ENCODE measurements at places on chromosomes 12 and 14.

DNA sequence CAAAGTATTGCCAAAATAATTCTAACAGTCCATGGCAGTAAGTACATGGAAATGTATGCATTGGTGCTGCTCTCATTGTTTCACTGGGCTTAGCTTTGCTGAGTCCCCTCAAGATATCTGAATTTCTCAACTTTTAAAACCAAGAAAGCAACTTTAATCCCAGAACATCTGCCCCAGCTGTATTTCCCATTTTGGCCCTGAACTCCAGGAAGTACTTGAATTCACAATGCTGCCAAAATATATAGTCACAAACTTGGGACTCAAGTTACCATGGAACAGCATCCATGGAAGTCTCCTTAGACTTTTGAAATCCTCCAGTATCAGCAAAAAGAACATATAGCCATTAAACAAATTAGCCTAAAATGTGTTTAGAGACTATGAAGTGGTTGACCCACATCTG, 78.5 kb upstream of the FLRT2 start:
- DNase-seq, result no peak

DNA sequence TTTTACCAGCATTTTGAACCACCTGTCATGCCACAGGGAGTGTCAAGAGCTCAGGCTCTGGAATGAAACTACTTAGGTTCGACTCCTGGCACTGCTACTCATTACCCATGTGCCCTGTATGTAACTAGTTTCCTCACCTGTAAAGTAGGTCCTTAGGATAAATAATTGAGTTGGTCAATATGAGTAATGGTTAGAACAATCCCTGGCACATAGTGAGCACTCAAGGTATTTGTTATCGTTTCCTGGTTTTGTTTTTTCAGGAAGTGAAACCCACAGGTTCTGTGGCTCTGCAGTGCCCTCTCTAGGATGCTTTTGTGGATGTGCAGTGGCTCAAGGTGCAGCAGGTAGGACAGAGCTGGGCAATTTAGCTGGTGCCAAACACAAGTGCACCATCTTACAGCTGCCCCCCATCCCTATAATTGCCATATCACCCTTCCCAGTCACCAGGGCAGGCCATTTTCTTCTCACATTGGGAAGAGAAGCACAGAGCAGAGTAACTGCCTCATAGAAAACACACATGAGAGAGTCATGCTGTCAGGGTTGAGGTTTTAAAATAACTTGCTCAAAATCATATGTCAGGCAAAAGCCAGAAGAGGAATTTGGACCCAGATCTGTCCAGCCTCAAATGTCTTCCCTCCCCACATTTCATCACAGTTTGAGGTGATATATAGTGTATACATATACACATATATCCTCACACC, 297.5 kb downstream of the RPAP3 start:
- peak; percentile 27 for DNase-seq

- no peak for DNase-seq
These were observed 42.8 kb downstream of the SLC8B1 start for GRCh38 chr12:113292091-113292490.

DNA sequence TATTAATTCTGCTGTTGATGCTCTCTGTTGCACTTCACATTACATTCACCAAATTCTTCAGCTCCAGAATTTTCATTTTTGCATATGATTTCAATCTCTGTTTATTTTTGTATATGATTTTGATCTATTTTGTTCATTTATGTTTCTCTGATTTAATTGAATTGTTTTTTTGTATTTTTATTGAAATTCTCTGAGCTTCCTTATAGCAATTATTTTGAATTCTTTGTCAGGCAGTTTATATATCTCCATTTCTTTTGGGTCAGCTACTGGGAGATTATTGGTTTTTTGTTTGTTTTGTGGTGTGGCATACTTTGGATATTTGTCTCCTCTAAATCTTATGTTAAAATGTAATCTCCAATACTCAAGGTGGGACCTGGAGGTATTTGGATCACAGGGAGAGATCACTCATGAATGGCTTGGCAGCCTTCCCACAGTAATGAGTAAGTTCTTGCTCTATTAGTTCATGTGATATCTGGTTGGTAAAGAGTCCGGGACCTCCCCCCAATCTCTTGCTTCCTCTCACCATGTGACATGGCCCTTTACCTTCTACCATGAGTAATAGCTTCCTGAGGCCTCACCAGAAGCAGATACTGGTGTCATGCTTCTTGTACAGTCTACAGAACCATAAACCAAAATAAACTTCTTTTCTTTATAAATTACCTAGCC, 8.7 kb upstream of the TCL1A start:
- no peak for DNase-seq

DNA sequence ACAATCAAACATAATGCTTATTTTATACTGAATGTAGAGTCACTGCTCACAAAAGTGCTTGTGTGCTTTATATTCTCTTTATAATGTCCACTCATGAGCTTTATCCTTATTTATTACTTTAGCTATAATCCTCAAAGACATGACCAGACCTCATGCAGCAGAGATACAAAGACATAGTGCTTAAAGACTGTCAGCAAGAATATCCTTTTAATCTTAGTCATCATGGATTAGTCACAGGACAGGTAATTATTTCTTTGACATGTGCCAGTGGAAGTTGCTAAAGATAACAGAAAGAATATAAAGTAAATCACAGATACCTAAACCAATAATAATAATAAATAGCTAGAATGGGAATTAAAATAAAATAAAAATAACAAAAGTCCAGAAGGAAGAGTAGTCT, 707.5 kb downstream of the BCL11B start:
- DNase-seq, result no peak

DNA sequence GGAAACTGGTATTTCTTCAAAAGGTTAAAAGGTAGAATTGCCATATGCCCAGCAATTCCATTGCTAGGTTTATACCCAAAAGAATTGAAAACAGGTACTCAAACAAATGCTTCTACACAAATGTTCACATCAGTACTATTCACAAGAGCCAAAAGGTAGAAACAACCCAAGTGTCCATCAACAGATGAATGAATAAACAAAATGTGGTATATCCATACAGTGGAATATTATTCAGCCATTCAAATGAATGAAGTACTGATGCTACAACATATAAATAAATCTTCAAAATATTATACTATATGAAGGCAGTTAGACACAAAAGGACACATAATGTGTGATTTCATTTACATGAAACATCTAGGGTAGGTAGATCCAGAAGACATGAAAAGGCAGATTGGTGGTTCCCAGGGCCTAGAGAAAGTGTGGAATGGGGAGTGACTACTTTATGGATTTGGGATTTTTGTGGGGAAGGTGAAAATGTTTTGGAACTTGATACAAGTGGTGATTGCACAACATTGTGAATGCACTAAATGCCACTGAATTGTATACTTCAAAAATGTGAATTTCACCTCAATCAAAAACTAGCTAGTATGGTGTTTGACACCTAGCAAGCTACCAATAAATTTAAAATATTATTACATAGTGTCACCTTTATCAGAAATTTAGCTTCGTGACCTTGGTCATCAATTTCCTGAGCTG, 41.7 kb downstream of the LIN52 start:
- no peak for DNase-seq

DNA sequence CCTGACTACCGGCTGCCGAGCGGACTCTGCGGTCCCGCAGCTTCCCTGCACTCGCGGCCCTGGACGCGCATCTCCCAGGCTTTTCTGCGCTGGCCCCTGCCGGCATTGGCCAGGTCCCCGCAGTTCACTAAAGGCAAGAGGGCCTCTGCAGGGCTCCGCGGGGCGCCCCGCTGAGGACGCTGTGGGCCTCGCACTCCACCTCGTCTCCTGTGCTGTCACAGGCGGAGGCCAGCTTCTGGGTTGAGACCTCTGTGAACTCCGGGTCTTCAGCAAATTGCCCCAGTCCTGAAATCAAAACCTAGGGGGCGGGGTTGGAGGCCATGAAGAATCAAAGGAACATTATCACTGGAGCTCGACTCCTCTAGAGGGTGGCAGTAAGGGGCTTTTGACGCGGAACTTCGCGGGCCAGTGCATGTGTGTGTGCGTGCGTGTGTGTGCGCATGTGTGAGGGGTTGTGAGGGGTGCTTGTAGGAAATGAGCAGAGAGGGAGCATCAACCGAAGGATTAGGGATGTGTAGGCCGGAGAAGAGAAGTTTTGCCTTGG, 68.5 kb upstream of the CAPRIN2 start:
- peak; percentile 12 for DNase-seq

- DNase-seq, result no peak
These were observed 164.2 kb downstream of the NDUFA12 start for GRCh38 chr12:94839347-94839746.

- DNase-seq, result no peak
These were observed 5.3 kb downstream of the SLC41A2 start for GRCh38 chr12:104952816-104953215.

DNA sequence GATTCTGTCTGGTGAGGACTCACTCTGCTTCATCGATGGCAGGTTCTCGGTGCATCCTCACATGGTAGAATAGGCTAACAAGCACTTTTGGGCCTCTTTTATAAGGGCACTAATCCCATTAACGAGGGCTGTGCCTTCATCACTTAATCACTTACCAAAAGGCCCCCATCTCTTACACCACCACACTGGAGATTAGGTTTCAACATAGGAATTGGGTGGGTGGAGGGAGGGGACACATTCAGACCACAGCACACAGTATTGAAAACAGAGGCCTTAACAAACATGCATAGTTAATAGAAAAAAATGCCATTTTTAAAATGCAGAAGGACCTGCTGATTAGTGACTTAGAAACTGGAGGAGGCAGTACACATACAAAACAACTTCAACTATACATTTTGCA, 61.6 kb downstream of the SPPL3 start:
- DNase-seq, result no peak

GRCh38 chr14:36479344-36479743, 40.7 kb downstream of the NKX2-1 start:
- no peak for DNase-seq

DNA sequence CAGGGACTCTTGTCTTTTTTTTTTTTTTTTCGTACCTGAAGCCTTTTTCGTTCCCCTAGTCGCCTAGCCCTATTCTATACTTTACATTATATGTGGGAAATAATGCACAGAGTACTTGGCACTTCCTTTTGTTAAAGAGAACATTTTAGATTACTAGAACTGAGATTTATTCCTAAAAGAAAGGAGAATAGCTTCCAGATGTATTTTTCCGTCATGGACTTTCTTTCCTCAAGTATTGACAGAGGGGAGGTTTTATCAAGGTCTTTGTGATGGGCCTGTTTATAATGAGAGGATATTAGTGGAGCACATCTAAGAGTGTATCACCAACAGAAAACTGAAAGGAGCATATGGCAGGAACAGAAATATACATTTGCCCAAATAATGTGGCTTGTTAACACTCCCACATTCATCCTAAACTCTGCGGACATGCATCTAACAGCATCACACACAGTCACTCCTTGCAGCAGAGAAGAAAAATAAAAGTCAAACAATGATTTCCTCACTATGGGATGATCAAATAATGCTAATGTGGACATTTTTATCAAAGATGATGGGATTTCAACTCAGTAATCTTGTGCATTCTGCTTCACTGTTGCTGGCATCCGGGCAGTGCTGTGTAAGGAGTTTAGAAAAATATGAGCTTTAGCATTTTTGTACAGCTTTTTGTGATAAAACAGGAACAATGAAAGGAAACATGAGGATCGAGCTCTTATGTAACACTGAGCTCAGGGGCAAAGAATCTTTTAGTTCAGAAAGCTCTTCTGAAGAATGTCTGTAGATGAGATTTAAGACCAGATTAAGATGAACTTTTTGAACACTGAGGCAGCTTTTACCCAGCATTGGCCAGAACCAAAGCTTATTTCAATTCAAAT, 183.1 kb downstream of the EGLN3 start:
- DNase-seq, result no peak

GRCh38 chr14:49173765-49174373, 412.3 kb downstream of the RPS29 start:
- DNase-seq, result no peak

DNA sequence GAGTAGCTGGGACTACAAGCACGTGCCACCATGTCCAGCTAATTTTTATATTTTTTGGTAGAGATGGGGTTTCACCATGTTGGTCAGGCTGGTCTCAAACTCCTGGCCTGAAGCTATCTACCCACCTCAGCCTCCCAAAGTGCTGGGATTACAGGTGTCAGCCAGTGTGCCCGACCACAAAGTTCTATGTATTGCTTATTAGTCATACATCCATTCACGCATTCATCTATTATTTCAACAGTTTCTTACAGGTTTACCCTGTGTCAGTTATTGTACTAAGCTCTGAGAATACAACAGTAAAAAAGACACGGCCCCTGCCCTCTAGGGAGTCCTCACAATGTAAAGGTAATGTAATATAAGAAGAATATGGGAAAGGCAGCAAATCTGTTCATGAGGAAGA, 188.9 kb upstream of the BTG1 start:
- no peak for DNase-seq

DNA sequence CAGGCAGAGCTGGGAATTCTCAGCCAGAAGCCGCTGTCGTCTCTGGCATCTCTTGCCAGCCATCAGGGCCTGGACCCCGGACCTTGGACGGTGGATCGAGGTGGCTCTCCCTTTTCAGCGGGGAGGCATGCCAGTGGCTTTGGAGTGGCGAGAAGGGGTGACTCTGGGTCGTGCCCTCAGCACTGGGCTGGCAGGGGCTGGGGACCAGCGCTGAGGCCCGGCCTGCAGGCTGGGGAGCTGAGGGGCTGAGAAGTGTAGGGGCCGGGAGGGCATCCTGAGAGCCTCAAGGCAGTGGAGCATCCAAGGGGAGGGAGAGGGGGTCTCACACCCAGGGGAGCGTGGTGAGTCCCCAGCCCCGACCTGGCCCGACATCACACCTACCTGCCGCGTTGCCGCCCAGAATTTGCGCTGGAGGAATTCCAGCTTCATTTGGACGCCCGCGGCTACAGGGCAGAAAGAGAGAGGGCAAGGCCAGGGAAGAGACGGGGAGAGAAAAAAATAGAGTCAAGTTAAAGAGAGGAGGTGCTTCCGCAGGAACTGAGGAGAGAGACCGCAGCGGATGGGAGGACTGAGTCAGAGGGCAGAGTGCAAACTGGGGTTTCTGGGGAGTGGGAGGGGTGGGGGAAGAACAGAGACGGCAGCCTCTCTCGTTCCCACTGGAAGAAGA, 9.0 kb upstream of the LRTM2 start:
- peak; percentile 20 for DNase-seq

DNA sequence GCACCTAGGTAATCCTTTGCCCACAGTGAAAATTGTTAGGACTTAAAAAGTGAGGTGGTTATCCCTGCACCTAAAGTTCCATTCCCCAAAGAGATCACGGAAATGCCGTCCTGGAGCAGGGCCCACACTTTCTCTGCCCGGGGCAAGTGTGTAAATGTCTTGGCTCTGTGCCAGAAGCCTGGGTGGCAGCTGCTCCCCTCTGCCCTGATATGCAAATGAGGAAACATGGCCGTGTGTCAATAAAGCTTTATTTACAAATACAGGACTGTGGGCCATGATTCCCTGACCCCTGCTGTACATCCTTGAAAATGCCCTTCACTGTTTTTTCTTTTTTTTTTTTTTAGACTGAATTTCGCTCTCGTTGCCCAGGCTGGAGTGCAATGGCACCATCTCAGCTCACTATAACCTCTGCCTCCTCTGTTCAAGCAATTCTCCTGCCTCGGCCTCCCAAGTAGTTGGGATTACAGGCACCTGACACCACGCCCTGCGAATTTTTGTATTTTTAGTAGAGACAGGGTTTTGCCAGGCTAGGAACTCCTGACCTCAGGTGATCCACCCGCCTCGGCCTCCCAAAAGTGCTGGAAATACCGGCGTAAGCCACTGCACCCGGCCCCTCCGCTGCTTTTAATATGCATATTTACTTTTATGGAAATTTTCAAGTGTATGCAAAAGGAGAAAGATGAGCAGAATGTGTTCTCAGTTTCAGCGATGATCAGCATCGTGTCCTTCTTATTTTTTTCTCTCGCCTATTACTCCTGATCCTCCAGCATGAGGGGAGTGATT, 75.5 kb downstream of the GALNT9 start:
- no peak for DNase-seq

Data from central memory CD4-positive, alpha-beta T cell (primary cell).